ENCODE measurements at places on chromosomes 3 and 15.
A peak's percentile ranks its signal among the peaks of the same experiment; 100 is the strongest.

GRCh38 chr15:49286649-49287404 lies 116.8 kb downstream of the GALK2 start:
- no peak for DNase-seq

DNA sequence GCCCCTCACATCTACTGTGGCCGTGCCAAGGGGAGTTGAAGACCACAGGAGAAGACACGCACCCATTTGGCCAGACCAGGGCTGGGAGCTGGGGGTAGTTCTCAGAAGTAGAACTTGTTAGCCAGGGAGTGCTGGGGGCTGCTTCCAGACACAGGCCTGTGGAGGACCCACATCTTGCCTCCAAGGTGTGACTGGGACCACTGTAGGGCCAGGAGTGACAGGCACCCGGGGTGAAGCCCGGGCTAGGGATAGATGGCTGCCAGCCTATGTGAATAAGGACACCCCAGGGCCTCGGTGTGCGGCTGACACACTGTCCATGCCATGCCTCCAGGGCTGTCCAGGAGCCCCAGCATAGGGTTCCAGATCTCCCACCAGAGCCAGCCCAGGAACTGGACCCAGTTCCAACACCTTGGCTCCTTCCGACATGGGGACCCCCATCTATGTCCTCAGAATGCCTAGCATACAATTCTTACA lies 1.8 kb downstream of the ANPEP start:
- DNase-seq: no peak

GRCh38 chr3:26259176-26259575 lies 363.4 kb upstream of the LRRC3B start:
- no peak for DNase-seq

GRCh38 chr3:15665510-15666150 lies 64.1 kb downstream of the BTD start:
- peak; percentile 5 for DNase-seq

Data from PC-3 (cell line).